ENCODE measurements at places on chromosomes 3 and 15.

DNA sequence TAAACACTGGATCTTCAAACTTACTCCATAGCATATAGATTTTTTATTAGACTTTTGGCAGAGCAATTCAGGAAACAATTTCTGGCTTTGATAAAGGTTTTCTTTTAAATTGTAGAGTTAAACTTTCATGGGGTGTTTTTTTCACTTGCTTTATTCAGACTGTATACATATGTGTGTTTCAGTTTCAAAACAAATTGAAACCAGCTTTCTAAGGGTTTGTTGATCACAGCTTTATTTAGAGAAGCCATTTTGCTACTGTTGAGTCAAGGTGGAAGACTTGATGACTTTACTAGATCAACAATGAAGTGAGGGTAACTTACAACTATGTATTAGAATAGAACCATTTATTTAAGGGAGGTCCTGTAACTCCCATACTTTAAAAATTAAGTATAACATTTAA is 6.2 kb downstream of the UBE2E1 start:
- DNase-seq = no peak

GRCh38 chr3:156217674-156218352 is 97.4 kb downstream of the KCNAB1 start:
- DNase-seq = no peak

DNA sequence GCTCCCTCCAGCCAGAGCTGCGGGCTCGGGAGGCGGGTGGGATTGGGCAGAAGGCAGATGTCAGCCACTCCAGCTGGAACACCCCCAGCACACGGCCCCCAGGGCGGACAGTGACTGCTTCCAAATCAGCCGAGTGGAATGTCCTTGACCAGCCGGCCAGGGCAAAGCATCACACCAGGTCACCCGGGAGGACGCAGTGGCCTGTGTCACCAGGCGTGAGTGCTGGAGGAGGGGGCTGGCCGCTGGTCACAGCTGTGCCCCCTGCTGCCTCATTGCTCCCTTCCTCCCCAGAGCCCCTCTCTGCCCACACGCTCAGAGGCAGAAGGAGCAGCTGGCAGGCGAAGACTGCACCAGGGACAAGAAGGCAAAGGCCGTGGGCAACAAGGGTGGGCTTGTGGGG is 33.5 kb downstream of the NTRK3 start:
- no peak for DNase-seq

GRCh38 chr3:32963871-32964270 is 12.4 kb downstream of the CCR4 start:
- no peak for DNase-seq

- peak; percentile 51 for DNase-seq
Observed at GRCh38 chr15:59997070-59997701, 6.9 kb upstream of the FOXB1 start.

DNA sequence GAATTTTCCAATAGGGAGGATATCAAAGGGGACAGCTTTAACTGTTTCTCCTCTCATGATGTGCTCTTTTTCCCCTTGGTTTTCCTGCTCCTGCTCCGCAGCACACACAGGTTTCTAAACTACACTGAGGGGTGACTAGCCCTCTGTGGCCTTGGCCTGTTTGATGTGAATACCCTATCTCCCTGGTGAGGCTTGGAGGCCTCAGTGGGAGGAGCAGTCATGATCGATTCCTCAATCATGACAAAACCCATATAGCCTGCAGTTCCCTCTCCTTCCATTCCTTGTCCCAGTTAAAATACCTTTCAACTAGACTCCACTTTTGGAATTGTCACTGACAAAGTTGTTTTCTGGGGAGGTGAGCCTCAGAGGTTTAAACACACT is 24.0 kb upstream of the USP3 start:
- no peak for DNase-seq

DNA sequence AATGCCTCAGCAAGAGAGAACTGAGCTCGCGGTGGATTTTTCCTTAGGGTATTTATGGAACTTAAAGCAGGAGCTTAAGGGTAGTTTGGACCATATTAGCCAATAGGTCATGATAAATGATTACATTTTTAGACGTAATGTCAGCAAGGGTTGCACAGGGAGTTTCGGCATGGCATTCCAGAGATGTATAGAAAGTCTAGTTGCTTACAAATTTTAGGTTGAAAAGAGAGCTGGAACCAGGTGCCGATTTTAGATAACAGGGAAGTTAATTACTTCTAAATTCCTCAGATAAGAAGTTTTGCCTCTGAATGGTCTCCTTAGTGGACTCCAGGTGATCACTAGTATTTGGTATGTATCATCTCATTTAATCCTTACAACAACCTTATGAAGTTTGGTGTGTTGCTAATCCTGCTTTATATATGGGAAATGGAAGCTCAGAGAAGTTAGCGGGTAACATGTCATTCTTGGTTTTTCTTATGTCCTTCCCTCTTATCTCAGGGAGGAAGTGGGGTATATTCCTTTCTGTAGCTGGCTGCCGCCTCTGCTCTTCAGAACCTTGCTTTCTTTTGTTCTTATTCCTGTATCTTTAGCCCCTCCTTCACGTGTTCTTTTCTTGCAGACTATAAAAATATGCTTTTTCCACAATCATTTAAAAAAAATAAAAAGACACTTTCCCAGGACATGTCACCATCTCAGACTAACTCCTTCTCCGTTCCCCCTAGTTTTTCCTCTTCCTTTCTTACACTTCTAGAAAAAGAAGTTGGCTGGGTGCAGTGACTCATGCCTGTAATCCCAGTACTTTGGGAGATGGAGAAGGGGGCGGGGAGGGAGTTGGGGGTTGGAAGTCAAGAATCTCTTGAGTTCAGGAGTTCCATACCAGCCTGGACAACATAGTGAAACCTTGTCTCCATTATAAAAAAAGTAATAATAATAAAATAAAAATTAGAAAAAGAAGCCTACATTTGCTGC is 25.7 kb downstream of the IQGAP1 start:
- DNase-seq = no peak

GRCh38 chr15:57057134-57057930 is 138.9 kb downstream of the TCF12 start:
- no peak for DNase-seq

GRCh38 chr15:67571648-67572415 is 29.3 kb downstream of the MAP2K5 start:
- peak; percentile 65 for DNase-seq

- DNase-seq = no peak
Observed at GRCh38 chr3:125098611-125099291, 43.0 kb upstream of the HEG1 start.

GRCh38 chr15:28993051-28993719 is 107.4 kb downstream of the APBA2 start:
- DNase-seq = no peak

Data from Peyer's patch (tissue), 4 donors.